ENCODE measurements at places on chromosomes 7 and 10. TPM values are rescaled to one million over a fixed set of nuclear protein-coding genes. Genes with fewer than 3 reads are reported as not detected.

DNA sequence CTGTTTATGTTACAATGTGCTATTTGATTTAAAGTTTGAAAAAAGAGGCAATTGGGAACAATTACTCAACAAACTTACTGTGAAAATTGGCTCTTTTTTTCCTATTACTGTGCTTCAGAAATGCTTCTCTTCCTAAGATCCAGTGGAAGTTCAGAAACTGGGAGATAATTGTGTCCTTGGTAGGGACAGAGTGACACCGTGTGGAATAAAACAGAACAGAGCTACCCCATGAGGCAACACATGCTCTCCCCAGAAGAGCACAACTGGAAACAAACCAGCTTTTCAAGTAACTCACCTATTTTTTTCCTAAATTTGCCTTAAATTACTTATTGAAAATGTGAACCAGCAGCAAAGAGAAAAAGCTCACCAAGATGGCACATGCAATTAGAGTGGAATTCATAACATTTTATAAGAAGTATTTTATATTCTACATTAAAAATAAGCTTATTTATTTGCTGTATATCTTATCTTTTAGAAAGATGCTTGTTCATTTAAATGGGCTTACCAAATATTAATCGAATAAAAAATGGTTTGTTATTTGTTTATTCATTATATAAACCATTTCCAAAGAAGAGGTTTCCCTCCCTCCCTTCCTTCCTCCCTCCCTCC is 346.1 kb upstream of the ANKRD30A start:
- DNase-seq, result no peak

CDHR1 gene
- total RNA-seq, result 0.65 TPM

LIPM gene
- not detected for total RNA-seq

MEST gene
- total RNA-seq, result 10.7 TPM

HABP2 gene
- total RNA-seq, result not detected

GRCh38 chr7:50678586-50678985 is 104.1 kb downstream of the GRB10 start:
- DNase-seq, result no peak

ERVW-1 gene
- total RNA-seq, result not detected

MEOX2 gene
- 9.0 TPM for total RNA-seq

GRCh38 chr10:95260397-95260881 is 30.4 kb downstream of the PDLIM1 start:
- DNase-seq, result no peak

DNA sequence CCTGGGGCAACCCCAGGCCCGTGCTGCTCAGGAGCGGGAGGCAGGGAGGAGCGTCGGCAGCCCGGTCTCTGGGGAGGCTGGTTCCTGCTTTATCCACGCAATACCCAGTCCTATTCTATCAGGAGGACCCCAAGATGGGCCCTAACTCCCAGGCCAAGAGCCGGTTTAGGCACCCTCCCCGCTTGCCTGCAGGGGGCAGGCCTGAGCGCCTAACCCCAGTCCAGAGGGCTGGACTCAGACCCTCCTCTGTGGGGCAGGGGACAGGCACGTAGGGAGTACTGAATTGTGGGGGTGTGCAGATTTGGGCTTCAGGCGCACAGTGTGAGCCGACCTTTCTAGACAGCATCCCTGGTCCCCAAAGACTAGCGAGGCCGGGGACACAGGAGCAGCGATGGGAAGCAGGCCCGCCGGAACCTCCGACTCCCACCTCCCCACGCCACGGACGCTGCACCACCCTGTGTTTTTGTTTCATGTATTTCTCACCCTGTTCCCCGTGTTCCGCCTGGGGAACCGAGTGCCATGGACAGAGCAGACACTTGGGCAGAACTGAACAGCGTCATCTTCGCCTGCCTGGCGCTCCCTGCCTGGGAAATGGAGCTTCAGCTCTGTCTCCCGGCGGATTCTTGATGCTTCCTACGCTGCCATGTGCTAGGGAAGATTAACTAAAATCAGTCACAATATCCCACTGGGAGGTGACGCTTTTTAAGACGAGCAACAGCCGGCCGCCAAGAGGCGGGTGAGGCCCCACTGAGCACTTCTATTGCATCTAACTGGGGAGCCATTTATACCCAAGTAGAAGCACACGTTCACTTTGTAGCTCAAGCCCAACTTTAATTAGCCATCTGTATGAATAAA is 5.3 kb downstream of the NUDT1 start:
- no peak for DNase-seq

DNA sequence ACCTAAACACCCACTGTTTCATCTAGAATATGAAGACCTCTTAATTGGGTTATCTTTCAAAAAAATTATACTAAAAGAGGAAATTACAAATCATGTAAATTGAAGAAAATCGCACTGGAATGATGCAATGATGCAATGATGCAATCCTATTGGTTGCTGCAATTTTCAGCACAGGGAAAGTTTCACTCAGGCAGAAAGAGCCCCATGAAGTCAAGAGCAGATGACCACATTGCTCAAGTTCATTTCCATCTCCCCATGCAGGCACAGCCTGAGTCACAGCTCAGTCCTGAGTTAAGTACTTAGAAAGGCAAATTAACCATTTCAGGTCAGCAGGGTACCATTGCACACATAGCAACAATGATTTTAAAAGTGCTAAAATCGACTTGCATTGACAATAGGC is 180.3 kb upstream of the MYO3A start:
- DNase-seq, result no peak

PSD gene
- total RNA-seq, result 0.49 TPM

GPR26 gene
- not detected for total RNA-seq

SMO gene
- 4.6 TPM for total RNA-seq

DNA sequence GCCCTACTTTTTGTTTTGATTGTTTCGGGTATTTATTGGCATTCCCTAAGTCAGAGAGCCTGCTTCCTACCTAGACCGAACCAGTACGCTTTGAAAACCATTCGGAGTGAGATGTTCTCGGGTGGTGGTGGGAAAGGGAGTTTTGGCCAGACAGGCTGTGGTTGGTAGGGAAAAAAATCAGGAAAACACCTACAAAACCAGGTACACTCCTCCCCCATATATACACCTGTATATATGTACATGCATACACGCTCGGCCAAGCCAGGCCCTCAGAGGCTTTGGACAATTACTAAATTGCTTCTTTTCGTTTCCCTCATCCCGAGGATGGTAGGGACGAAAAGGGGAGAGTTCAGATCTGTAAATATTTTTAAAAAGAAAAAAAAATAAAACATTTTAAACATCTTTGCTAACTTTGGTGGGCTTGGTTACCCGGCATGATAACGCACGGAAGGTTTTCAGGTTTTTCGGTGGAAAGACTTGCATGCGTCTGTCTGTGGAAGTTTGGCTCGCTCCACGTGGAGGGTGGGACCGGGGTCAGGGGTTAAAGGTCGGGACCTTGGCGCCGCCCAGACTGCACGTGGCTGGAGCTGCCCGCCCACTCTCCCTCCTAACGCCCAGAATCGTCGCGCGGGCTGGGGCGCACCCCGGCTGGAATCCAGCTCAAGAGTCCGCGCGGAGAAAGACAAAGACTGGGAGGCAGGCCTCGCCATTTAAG is 2.5 kb downstream of the HMX2 start:
- no peak for DNase-seq

- DNase-seq, result no peak
Observed at GRCh38 chr10:109851616-109852474, 71.5 kb downstream of the XPNPEP1 start.

DNA sequence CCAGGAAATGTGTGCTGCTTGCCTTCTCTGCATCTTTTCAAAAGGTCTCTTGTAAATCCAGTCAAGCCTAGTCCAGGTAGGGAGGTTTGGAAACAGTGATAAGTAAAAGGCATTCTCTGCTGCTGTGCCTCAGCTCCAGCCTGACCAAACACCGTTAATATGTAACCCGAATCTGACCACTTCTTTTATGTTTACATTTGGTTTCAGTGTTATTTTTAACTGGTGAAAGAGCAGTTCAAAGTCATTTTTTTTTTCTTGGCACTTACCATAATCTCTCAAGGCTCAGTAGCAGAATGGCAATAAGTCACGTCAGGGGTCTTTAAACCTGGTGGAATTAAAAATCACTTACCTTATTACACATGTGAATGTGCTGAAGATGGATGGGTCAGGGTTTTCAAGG is 216.8 kb downstream of the PTEN start:
- no peak for DNase-seq

- DNase-seq, result no peak
Observed at GRCh38 chr7:54349229-54349628, 192.9 kb upstream of the VSTM2A start.

DNA sequence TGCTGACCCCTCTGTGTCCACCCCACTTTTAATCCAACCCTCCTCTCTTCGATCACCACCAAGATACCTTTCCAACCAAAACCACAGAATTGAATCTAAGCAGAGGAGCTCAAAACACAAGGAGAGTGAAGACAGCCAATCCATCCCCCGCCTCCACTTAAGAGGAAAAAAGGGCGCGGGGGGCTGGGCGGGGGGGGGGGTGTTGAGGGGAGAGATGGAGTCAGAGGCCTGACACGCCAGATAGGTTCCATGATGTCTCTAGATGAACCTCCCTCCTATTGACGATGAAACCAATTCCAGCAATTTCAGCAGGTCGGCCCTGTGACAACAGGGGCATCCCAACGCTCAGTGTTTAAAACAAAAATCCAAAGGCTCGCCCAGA is 1.3 kb downstream of the SORBS1 start:
- DNase-seq, result no peak

PCGF5 gene
- total RNA-seq, result 63.2 TPM

CCDC7 gene
- total RNA-seq, result 22.2 TPM

GRCh38 chr10:77359287-77359691 is 278.3 kb downstream of the KCNMA1 start:
- no peak for DNase-seq

CALHM1 gene
- total RNA-seq, result not detected

- no peak for DNase-seq
Observed at GRCh38 chr10:36574207-36574606, 551.2 kb upstream of the ANKRD30A start.

DNA sequence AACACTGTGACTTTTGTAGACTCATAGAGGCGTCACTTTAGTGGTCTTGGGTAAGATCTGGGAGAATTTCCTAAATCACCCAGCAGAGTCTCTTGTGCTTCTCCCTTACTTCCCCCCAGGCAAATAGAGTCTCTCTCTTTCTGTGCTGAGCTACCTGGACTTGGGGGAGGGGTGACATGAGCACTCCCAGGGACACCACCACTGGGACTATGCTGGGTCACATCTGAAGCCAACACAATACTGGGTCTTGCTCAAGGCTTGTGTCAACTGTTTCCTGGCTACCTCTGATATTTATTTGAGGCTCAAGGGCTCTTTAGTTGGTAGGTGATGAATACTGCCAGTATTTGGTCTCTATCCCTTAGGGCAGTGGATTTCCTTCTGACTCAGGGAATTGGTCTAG is 214.6 kb upstream of the TPK1 start:
- DNase-seq, result no peak
